NCI-H2171 treated with DMSO at 0.1 percent for 48 hours (cell line): ENCODE measurements at places on chromosomes 5 and 9.

DNA sequence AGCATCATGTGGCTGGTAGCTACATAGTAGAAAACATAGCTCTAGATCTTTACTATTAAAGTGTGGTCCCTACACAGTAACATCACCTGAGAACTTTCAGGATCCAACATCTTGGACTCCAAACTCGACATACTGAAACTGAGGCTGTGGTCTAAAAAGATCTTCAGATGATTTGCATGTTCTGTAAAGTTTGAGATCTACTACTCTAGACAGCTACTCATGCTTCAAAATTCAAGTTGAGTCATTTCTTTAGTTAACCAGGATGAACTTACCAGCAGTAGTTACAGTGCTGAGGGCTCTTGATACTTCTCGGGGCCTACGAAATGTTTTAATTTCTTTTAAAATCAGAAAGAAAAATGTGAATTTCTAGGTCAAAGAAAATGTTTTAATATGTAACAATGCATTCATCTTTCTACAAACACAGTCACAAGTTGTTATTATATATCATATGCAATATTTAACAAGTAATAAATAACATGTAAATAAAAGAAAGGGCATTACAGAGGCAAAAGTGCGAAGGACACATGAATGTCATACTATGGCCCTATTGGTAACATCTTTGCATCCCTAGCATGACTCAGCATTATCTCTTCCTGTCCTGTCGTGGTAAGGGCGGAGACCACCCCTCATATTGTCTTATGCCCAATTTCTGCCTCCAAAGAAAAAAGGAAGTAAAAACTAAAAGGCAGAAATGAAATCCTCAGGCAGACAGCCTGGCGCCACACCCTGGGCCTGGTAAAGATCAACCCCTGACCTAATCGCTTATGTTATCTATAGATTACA lies 563.9 kb upstream of the TLE4 start:
- no peak for DNase-seq

DNA sequence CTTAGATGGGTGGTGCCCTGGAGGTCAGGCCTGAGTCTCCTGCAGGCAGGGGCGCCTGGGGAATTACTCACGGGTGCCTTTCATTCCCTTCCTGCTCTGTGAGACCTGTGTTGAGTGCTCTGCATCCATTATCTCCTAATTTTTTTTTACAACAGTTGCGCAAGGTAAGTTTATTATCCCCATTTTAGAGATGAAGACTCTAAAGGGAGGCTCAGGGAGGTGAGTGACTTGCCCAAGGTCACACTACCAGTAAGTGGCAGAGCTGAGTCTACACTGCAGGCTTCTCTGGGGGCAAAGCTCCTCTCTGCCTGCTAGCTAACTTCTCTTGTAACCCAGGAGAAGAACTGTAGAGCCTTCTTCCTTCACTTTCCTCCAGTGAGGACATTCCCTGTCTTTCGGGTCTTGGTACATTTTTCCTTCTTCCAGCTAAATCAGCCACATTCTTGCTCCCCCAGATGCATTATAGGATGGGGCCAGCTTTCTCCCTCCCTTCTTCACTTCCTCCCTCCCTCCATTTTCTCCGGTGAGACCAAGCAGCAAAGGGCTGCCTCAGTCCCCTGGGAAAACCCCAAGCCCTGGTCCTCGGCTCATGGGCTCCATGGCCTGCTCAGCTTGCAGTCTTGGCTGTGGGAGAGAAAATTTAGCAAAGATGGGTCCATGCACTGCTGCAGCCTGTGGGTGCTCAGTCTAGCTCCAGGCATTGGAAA lies 1.8 kb downstream of the PRR7 start:
- DNase-seq = no peak

DNA sequence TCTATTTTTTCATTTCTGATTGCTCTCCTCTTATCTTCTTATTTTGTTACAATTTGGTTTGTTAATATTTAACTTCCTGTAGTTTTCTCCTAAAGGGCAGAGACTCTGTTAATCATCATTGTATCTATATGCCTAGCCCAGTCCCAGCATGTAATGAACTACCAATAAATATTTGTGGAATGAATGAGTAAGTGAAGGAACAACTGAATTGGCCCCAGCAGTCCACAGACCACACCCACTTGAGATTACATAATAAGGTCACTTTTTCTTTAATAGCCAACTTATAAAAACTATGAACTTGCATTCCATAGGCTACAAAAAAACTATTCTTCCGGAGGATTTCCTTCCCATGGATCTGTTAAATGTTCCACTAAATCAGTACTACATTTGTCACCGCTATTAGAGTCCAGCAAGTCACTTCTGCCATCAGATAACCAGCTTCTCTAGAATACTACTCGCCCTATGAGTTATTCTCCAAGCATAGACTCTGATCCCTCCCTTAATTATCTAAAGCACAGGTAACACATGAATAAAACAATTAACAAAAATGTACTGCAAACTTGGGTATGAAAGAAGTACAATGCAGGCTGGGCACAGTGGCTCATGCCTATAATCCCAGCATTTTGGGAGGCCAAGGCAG lies 27.5 kb upstream of the TNPO1 start:
- no peak for DNase-seq

- DNase-seq = no peak
Measured at GRCh38 chr9:92393686-92394085, 10.7 kb downstream of the OGN start.
